ENCODE measurements at places on chromosomes 16 and 17.

DNA sequence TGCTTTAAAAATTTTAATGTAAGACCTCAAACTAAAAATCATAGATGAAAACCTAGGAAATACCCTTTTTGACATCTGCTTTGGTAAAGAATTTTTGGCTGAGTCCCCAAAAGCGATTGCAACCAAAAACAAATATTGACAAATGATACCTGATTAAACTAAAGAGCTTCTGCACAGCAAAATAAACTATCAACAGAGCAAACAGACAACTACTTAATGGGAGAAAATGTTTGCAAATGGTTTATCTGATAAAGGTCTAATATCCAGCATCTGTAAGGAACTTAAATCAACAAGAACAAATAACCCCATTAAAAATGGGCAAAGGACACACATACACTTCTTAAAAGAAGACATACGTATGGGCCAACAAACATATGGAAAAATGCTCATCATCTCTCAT, 242.5 kb downstream of the BCAS3 start:
- no peak for DNase-seq

DNA sequence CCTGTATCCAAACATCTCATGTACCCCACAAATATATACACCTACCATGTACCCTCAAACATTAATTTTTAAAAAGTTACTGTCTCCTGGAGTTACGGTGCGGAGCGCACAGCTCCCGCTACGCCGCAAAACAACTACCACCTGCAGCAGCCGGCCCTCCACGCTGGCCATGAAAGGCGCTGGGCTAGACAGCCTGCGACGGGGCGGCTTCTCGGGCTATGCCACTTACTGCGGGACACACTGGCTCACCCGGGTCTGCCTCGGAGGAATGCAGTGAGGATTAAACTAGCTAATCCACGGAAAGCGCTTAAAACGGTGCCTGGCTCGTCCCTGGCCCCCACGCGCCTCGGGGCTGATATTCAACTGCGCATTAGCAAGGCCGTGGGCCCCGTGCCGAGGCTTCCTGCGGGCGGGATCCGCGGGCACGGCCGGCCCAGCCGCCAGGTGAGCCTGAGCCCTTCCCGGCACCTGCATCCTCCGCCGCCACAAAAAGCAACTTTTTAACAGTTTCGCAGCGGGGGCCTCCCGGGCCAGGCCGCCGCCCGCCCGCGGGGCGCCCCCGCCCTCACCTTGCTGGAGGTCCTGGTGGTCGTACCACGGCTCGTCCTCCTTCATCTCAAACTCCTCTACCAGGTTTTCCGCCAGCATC, 633 bp downstream of the CDR2 start:
- DNase-seq = peak; percentile 65

DNA sequence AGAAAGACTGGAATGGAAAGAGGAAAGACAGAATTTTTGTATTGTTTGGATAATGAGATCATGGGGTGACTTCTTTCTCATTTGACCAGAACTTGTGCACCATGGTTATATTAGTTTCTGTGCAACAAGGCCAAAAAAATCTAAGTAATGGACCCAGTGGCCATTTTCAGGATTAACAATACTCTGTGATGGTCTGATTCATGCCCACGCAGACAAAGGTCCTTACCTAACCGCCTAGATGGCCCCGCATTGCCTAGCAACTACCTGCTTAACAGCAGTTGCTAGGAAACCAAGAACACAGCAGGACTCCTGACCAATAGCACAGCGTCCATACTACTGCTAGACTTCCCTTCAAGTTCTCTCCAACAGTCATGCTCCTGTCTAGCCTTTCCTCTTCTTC, 22.4 kb downstream of the MIS12 start:
- DNase-seq = no peak

- no peak for DNase-seq
Measured at GRCh38 chr16:27515874-27516353, 33.8 kb downstream of the GTF3C1 start.

DNA sequence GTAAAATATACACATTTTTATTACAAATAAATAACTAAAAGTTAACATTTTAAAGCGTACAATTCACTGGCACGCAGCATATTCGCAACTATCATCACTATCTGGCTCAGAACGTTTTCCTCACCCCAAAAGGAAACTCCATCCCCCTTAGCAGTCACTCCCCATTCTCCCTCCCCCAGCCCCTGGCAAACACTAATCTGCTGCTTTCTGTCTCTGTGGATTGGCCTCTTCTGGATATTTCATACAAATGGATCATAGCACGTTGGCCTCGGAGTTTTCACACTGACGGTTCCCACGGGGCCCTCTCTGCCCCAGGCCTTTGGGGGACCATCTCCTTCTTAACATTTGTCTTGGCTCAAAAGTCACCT, 64.6 kb downstream of the RTN4RL1 start:
- DNase-seq = no peak

GRCh38 chr16:82460766-82461165, 166.0 kb upstream of the CDH13 start:
- DNase-seq = no peak

GRCh38 chr16:56977823-56978430, 11.4 kb upstream of the NLRC5 start:
- no peak for DNase-seq

DNA sequence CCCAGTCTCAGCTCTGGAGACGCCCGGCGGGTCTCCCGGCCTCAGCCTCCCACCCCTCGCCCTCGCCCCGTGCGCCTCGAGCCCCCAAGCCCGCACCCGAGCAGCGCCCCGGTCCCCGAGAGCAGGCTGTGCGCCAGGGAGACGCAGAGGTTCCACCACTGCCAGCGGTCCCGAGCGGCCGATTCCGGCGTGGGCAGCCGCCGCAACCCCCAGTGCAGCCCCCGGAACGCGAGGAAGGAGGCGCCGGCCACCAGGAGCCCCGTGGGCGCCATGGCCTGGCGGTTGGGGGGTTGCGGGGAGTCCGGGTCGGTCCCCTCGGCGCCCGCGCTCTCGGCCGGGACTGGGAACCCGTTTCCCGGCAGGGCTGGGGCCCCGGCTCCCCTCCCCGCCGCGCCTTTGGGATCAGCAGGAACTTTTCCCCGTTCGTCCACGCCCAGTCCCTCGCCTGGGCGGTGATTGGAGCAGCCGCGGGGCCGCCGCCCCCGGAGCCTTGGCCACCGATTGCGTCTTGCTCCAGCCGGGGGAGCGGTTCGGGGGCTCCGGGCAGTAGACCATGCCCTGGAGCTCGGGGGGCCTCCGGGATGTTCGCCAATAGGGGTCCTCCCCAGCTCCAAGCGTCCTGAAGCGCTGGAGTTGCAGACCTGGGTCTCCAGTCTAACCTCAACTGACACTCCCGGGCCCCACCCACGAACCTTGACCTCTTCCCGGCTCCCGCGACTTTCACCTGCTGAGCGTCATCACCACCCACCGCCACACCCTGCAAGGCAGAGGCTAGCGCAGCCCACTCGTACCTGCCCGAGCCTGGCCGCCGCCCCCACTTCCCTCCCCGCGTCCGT, at the start of gene TLCD2:
Gene TLCD2 (minus strand): TSS at position 407 of the 836 bp plus-strand sequence. CDS start 135 bp downstream, at position 272.
- no peak for DNase-seq

DNA sequence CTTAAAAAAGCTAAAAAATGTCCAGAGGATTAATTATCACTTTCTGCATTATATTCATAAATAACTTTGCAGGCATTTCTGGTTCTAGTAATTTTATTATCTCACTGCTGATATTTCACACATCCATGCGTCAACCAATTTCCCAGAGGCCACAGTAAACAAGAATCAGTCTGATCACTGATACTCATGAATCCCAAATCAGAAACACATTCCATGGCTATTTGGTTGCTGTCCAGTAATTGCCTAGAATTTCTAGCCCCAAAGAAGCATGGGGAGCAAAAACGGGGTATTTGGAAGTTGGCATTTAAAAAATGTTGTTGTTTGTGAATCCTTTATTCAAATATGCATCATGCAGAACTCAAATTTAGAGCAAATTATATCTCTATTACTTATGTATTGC, 244.8 kb downstream of the CDH8 start:
- DNase-seq = no peak

- no peak for DNase-seq
Measured at GRCh38 chr16:83561876-83562275, 245.9 kb upstream of the HSBP1 start.

DNA sequence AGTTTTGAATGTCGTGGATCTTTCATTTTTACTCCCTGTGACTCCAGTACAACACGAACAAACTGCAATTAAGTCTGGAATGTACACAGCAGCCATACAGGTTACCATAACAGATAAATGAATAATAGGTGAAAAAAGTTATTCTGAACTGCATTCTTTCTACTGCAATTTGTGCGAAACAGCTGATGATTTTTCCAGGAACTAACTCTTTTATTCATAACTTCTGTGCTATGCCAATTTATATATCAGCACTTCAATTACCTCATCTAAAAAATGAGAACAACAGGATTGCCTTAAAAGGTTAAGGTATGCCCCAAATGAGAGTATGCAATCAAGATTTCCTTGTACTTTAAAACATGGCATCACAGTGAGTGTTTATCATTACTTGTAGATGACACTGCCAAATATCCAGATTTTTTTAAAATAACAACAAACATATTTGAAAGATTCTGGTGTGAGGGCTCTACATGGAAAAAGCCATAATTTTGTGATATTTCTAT, 238.9 kb downstream of the CDH8 start:
- DNase-seq = no peak

DNA sequence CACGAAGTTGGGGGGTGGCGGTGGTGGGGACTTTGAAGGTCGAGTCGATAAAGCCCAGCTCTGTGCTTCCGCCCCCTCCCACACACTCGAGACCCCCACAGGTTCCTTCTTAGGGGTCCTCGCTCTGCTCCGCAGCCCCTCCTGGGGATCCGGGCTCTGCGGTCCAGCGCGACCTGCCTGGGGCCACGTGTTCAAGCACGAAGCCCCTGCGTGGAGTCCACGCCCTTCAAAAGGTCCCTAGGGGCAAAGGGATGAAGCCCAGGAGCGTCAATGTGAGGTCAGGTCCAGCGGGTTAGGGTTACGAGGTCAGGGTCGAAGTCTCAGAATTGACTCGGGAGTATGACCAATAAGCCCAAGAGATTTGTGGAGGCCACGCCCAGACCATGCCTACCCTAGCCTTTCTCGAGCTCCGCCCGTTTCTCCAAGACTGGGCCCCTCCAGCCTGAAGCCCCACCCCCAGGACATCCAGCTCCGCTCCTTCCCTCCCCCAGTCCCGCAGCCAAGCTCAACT, 786 bp upstream of the CACNA1G start:
- no peak for DNase-seq

Measured in GM06990 (cell line).